Lower lobe of right lung (tissue), 2 donors: ENCODE measurements at places on chromosomes 1 and 21. TPM values are rescaled to one million over a fixed set of nuclear protein-coding genes. Genes with fewer than 3 reads are reported as not detected.

The ADAMTS4 gene
- total RNA-seq, result 1.4 TPM

The LMX1A gene
- total RNA-seq, result 0.21 TPM

The TRIM46 gene
- total RNA-seq, result 0.35 TPM

The CCDC27 gene
- total RNA-seq, result not detected

The NTNG1 gene
- total RNA-seq, result 9.6 TPM

The KIAA0040 gene
- 46.9 TPM for total RNA-seq

The CR1L gene
- 1.3 TPM for total RNA-seq

The MTARC2 gene
- 56.6 TPM for total RNA-seq

The IFI44L gene
- total RNA-seq, result 52.9 TPM

The LCE3D gene
- not detected for total RNA-seq

The CELA3B gene
- total RNA-seq, result not detected

The SSBP3 gene
- total RNA-seq, result 44.0 TPM

The OR2M7 gene
- not detected for total RNA-seq

The FCGR3A gene
- total RNA-seq, result 323 TPM

The RNF186 gene
- total RNA-seq, result not detected

The C1orf87 gene
- total RNA-seq, result 7.4 TPM

The COL24A1 gene
- 1.1 TPM for total RNA-seq

The INSRR gene
- not detected for total RNA-seq

The USP25 gene
- total RNA-seq, result 74.4 TPM

The TMEM50B gene
- 59.6 TPM for total RNA-seq

The AMY2A gene
- total RNA-seq, result not detected

The SPRR2A gene
- not detected for total RNA-seq
